ENCODE measurements at places on chromosomes 1 and 21.

DNA sequence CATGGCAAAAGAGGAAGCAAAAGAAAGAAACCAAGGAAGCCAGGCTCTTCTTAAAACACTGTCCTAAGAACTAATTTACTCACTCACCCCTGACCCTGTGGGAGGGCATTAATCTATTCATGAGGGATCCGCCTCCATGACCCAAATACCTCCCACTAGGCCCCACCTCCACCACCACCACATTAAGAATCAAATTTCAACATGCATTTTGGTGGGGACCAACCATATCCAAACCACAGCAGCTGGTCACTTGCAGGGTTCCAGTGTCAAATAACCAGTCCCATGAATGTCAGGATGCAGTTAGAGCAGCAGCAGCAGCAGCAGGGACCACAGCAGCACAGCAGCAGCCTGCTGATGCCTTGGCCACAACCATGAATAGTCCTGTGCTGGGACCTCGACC, 83.8 kb downstream of the ZC3H11B start:
- DNase-seq = no peak

DNA sequence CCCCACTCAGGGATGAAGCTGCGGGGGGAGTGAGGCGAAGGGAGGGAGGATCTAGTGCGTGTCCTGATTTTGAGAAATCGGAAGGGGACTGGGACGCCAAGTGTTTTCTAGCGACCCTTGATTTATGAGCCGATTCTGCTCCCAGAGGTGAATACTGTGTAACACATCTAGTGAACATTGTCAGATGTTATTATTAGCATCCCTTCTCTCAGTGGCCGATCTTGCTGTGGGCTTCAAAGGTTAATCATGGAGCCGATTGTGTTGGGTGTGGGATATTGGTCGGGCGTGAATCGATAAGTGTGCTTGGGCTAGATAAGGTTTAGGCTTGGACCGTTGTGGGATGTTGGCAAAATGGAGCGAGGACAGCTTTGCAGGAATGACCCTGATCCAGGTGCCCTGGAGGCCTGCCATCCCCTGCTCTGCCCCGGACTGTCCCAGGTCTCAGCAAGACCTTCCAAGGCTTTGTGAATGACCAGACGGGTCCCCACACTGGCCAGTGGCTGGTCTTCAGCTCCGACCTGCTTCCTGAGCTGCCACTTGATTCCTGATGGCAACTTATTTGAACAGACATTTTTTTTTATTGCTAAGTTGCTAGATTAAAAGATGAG, 2.2 kb downstream of the AJAP1 start:
- DNase-seq = no peak

DNA sequence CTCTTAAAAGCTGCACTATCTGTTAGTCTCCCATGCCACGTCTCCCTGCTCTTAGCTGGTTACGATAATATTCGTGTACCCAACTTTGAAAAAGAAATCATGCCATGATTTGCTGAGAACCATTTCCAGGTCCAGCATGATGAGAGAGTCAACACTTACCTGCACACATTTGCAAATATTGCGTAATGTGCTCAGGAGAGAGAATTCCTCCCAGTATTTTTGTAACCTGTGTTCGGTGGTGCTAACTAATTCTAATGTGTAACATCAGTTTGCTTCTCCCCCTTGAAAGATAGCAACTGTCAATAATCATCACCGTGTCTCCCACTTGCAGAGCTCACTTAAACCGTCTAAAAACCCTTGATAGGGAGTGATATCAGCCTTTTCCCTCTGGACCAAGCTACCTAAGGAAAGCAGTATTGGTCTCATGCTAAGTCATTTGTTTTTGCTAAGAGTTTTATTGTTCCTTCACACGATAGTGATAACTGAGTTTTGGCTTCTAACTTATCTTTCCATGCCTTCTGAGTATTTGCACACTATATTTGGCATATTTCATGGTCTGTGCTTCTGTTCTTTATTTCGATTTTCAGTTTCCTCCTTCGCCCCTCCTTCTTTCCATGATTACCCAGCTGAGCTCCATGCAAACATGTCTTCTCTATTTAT, 61.1 kb upstream of the IRF2BP2 start:
- DNase-seq = no peak

DNA sequence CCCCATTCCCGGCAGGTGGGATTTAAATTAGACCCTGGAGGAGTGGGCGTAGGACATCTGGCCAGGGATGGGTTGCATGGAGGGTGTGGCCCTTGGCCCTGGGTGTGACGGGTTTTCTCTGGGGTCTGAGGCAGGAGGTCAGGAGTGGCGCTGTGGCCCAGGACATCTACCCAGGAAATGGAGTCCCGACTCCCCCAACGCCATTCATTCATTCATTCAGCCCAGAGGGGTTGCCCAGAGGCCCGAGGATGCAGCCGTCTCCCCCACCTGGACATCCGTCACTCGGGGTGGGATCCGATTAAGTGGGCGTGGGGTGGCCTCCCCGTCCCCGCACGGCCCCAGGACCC, 663 bp downstream of the ATP13A2 start:
- no peak for DNase-seq

GRCh38 chr1:62841587-62842169, 57.7 kb downstream of the ATG4C start:
- DNase-seq = peak; percentile 42

DNA sequence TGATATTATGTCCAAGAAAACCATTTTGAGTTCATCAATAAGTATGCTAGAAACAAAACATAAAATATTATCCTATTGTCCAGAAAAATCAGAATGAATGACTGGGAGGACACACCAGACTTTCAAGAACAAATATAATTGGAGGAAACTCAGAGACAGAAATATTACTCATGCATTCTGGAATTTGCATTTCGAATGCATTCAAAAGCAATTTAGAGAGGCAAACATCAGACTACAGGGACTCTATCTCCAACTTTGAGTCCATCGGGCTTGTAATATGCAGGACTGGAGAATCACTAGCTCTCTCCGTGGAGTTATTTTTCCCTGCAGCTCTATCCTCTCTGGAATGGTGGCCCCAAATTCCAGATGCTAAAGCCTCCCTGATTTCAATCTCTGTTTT, 161.8 kb downstream of the CDC42BPA start:
- no peak for DNase-seq

DNA sequence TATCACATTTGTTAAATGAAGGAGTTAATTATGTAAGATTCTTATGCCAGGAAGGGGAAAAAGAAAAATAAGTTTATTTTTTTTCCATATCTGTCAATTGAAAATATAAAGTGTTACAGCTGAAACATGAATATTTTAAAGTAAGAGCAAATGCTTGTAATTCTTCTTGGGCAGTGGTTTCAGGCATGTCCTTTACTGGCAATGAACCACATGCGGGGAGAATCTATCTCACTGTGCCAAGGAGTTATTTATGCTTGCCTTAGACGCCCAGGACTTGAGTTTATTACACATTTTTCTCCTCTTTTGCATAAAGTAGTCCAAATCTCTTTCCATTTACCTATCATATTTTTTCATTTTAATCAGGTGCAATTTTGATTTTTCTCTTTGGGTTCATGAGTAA, 207.8 kb upstream of the NRIP1 start:
- no peak for DNase-seq

DNA sequence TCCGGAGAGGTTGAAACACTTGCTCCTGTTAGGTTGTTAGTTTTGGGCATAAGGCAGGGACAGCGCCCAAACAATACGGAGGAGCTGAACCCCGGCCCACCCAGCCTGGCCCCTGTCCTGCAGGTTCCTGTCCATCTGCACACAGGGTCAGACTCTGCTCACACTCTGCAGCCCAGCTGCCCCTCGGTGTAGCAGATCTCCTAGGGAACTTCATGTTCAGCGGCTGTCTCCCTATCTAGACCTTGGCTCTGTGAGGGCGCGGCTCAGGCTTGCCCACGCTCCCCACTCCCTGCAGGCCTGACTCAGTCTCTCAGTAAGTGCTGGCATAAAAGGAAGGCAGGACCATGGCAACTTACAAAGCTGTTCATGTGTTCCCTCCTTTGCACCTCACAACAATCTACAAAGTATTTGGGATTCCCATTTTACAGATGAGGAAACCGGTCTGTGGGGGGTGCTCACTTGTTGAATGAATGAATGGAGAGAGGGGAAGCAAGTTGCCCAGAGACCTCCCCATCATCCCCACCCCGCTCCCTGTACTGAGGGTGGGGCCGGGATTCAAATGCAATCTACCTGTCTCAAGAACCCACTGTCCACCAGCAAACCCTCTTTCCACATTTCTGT, 26.2 kb downstream of the ACOT11 start:
- DNase-seq = no peak

DNA sequence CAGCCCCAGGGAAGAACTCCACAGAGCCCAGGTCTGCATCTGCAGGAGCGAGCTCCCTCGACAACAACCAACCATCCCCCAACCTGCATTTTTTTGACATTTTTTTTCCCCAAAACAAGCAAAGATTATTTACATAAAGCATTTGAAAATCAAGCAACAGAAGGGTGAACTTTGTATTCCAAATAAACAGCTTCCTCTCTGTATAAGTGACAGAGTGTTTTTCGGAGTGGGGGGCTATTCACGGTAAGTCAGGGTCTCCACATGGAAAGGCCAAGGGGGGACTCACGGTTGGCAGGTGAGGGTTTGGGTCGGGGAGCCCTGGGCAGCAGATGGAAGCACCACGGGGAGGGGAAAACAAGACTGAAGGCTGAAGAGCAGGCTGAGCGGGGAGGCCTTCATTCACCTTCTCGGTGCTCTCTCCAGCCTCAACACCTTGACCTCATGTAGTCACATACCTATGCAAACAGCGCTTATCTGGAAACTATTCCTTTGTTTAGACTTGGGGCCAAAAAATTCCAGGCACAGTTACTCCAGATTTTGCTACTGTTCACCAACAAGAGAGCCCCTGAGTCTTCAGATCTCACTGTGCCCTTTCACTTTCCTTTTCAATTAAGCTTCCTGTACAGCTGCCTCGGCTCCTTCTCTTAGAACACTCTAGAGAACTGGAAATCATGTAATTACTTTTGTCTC, 27.6 kb downstream of the C2CD2 start:
- peak; percentile 40 for DNase-seq

DNA sequence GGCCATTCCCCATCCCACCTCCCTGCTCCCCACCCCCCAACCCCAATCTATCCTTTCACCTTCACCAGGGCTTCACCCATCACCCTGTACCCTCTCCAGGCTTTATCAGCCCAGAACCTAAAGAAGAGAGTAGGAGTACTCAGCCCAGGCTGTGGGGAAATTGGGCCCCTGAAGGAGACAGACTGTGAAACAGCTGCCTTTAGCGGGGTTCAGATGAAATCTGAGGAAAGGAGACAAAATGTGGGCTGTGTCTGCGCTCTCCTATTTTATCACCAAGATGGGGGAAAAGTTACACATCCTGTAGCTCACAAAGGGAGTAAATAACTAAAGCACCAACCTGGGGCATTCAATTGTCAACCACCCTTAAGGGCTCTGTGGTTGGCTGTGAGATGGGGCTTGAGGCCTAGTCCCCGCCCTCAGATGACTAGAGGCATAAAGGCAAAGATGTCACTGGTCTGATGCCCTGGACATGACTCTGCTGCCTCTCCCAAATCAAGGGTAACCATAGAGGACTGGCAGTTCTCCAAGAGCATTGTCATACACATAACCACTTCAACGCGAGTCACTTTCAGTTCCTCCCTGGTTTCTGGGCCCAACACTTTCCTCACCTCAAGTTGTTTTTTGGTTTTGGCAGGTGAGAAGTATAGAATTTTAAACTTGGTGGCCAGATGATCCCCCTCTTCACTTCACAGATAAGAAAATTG, 30.0 kb downstream of the SLC27A3 start:
- DNase-seq = peak; percentile 87

- no peak for DNase-seq
These were observed 35.5 kb upstream of the IL20 start for GRCh38 chr1:206829875-206830274.

DNA sequence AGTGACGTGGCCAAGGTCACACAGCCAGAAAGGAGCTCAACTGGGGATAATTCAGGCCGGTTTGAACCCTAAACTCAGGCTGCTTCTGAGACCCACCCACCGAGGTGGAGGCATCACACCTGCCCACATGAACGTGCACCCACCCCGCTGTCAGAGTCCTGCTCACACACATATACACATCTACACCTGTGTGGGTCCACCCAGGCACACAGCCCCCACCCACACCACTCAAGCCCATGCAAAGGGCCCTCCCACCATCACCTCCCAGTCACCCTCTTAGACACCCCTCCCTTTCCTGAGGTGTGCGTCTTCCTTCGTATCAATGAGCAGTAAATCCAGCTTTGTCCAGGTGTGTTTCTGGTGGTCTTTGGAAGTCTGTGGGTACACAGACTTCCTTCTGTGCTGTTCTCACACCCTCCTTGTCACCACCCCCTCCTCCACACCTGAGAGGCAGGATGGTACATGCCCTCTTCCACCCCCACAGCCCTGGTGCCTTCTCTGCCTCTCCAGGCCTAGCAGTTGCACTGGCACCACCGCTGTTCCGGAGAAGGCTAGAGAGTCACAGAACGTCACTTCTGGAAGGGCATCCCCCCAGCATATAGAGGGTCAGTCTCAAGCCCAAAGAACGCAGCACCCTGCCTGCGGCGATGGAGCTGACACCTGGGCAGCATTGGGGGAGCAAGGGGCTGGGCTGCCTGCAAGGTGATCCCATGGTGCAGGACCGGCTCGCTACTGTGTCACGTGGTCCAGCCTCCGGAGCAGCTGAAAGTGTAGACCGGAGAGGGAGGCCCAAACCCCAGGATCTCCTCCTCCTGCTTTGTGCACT, 18.9 kb upstream of the FAM131C start:
- DNase-seq = no peak

DNA sequence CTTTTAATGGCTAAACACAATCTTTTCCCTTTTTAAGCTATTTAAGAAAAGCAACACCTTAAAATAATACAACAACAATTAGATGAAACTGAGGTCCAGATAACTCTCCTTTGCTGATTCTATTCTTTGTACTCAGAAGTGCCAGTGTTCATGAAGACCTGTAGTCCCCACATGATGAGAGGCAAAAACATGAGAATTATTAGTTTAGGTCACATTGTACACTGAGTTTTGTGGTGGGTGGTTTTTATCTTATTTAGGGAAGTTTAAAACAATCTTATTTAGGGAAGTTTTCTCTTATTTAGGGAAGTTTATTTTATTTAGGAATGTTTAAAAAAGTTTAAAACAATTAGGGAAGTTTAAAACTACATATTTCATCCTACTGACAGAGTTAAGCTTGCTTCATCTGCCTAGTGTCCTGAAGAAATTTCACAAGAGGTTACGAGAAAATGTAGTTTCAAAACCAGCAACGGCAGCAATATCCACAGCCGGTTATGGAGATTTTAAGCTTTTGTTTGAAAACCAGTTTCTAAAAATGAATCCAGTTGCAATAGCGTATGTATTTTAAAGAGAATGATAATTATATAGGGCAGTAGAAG, 7.8 kb upstream of the OR14I1 start:
- no peak for DNase-seq

GRCh38 chr1:214370615-214371014, 89.7 kb downstream of the SMYD2 start:
- DNase-seq = no peak
